ENCODE measurements at places on chromosomes 16 and 17. TPM values are rescaled to one million over a fixed set of nuclear protein-coding genes. Genes with fewer than 3 reads are reported as not detected.

GRCh38 chr17:55433029-55433628 is 11.5 kb upstream of the MMD start:
- DNase-seq, result no peak

Gene GNAO1
- total RNA-seq, result 0.17 TPM

DNA sequence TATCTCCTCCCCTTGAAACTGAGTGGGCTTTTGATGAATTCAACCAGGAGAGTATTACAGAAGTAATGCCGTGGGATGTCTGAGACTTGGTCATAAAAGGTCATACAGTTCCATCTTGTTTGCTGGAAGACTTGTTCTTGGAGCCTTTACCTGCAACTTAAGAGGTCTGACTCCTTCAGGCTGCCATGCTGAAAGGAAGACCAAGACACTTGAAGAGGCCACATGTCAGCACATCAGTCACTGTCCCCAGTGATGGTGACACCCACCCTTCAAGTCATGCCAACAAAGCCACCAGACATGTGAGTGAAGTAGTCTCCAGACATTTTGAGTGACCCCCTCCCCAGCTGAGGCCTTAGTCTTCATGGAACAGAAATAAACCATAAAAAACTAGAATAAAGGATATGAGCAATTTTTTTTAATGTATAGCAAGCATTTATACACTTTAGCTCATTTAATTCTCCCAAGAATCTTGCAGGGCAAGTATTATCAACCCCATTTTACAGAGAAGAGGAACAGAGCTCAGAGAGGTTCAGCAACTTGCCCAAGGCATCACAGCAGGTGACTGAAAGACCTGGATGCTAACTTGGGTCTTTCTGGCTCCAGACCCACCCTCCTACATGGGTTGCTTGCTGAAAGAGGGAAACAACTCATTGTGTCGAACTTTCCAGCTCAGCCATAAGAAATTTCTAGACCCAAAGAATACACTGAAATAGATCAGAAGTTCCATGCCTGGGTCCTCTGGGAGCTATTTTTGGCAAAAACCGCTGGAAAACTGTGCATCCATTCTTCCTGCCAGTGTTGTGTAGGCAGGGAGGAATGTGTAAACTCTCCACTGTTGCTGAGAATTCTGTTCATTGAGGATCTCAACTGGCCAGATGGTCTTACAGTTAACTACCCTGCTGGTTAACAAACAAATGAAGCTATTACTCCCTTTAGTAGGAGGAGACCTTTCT is 38.1 kb downstream of the SOCS1 start:
- no peak for DNase-seq

DNA sequence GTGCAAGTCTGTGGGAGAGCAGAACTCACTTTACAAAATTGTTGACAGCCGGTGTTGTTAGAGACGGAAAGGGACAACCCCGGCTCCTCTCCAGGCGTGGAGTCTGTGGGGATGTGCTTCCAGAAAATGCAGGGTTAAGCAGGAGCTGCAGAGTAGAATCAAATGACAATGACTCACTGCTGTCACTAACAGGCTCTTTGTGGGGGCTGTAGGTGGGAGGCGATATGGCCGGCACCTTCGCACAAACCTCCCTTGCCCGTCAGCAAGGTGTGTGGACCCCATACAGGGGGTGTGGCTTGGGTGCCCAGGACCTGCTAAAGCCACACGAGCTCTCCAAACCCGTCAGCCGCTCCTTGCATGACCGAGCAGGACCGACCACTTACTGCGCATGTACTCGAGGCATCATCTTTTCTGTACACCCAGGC is 5.8 kb downstream of the PDK2 start:
- DNase-seq, result no peak

Gene TLCD3B
- 0.07 TPM for total RNA-seq

DNA sequence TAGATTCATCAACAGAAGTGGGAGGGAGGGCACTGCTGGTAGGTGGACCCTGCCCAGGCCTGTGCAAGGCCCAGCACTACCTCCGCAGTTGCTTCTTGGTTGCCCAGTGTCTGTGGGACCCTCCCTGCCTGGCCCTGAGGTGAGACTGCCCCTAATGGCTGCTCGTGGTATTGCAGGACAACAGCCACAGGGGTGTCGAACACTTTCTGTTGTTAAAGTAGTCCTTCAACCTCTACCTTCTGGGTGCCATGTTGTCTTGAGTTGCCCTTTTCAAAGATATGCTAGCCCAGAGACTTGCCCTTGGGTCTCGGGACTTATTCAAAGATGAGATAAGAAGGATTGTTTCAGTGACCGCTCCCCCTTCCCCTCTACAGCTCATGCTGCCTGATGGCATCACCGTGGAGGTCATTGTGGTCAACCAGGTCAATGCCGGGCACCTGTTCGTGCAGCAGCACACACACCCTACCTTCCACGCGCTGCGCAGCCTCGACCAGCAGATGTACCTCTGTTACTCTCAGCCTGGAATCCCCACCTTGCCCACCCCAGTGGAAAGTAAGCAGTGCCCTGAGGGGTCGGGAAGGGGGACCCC is 29.1 kb downstream of the AKAP1 start:
- DNase-seq, result peak; percentile 48

DNA sequence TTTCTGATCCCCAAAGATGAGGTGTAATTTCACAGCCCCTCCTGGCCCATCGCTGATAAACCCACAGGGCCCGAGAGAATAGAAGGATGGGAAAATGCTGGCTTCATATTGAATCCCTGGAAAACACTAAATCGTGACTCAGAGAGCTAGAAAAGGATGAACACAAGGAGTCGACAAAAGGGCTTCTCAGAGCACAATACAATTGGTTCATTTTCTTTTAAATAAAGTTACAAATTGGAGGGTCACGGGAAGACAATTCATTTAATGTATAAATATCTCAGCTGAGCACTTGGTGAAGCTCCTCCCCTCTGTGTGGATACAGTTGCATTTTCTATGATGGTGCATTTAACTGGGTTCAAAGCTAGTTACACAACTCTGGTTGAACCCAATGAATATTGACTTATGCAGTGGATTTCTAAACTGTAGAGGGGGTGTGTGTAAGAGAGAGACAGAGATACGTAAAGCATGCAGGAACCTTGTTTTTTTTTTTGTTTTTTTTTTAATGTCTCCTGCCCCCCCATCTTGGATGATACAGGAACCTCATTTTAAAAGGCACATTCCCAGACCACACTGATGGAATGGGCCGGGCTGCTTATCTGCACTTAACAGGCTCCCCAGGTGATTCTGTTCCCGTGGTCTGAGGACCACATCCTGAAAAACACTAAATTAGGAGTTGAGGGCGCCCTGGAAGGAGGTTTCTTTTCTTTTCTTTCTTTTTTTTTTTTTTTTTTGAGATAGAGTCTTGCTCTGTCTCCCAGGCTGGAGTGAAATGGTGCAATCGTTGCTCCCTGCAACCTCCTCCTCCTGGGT is 14.1 kb downstream of the TTYH2 start:
- DNase-seq, result no peak

Gene SLC35G6
- total RNA-seq, result not detected

Gene IFI35
- 22.3 TPM for total RNA-seq

GRCh38 chr17:7959503-7960253 is 27.7 kb downstream of the CNTROB start:
- DNase-seq, result no peak

Gene TPSD1
- not detected for total RNA-seq

DNA sequence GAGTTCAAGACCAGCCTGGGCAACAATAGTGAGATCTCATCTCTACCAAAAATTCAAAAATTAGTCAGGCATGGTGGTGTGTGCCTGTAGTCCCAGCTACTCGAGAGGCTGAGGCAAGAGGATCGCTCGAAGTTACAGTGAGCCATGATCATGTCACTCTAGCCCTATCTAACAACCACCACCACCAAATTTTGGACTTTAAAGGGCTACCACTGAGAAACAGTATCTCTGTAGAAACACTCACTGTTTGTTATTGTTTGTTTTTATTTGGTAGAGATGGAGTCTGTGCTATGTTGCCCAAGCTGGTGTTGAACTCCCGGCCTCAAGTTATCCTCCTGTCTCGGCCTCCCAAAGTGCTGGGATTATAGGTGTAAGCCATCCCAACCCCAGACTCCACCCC is 1.3 kb upstream of the UBALD2 start:
- DNase-seq, result no peak

- DNase-seq, result peak; percentile 36
Measured at GRCh38 chr17:2084036-2084765, 29.3 kb downstream of the HIC1 start.

Gene MRPL10
- total RNA-seq, result 72.8 TPM

- DNase-seq, result no peak
Measured at GRCh38 chr17:31495022-31495885, 103.8 kb downstream of the RAB11FIP4 start.

DNA sequence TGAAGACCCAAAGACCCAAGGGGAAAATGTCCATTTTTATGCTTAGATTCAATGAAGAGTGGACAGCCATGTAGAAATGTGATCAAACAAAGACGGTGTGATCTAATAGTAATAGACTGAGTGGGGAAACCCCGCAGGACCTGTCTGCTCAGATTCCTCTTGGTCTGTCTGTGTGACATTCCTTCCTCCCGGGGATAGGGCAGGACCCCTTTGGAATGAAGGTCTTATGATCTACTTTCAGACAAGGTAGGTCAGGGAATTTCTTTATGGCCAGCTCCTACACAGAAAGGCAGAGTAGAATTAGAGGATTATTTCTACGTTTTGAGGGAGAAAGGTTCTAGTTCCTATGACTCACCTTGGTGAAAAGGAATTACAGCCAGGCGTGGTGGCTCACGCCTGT is 267.6 kb downstream of the STX8 start:
- no peak for DNase-seq

Gene ZNF75A
- 18.1 TPM for total RNA-seq

Gene ADGRG3
- 8.8 TPM for total RNA-seq

GRCh38 chr17:50326831-50327364 is 19.0 kb upstream of the XYLT2 start:
- no peak for DNase-seq

DNA sequence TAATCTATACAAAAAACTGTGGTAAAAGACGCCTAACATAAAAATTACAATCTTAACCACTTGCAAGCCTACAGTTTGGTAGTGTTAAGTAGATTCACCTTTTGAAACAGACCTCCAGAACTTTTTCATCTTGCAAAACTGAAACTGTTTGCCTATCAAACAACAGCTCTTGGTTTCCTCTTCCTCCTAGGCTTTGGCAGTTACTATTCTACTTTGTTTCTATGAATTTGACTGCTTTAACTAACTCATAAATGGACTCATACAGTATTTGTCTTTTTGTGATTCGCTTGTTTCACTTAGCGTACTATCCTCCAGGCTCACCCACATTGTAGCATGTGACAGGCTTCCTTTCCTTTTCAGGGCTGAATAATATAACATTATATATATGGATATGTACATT is 97.0 kb downstream of the PRKCA start:
- DNase-seq, result no peak

Gene PRDM7
- not detected for total RNA-seq

Gene PERCC1
- total RNA-seq, result not detected

DNA sequence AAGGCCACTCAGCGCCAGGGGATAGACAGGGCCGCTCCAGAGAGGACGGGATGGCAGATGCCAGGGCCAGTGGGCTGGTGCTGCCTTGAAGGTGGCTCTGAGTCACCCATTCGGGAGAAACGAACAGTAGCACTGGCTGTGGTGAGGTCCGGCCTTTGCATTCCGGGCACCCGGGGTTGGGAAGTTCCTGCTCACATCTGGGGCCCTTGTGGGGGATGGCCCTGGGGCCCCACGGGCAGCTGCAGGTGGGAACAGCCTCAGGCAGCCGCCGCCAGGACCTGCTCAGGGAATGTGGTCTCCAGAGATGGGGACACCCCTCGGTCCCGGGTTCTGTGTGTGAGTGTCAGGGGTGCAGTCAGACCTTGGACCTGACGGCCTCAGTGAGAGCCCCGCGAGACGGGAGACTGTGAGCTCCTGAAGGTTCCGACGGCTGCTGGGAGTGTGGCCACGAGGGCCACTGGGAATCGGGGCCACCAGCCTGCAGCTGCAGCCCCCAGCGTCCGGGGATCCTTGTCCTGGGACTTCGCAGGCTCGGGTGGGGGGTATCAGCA is 1.4 kb downstream of the CBFA2T3 start:
- DNase-seq, result no peak

DNA sequence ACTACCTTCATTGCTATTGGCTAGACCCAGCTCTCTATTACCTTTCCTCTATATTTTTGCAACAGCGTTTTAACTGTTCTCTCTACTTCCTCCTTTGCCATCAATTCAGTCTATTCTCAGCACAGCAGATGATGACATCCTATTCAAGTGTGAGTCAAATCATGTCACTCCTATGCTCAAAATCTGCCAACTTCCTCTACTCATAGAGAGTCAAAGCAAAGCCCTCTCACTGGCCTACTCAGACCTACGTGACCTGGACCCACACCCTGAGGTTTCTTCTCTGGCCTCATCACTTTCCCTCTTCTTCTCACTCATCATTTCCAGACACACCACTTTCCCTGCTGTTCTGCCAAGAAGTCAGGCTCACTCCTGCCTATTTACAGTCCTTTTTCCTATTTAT is 289.0 kb upstream of the AXIN2 start:
- no peak for DNase-seq

DNA sequence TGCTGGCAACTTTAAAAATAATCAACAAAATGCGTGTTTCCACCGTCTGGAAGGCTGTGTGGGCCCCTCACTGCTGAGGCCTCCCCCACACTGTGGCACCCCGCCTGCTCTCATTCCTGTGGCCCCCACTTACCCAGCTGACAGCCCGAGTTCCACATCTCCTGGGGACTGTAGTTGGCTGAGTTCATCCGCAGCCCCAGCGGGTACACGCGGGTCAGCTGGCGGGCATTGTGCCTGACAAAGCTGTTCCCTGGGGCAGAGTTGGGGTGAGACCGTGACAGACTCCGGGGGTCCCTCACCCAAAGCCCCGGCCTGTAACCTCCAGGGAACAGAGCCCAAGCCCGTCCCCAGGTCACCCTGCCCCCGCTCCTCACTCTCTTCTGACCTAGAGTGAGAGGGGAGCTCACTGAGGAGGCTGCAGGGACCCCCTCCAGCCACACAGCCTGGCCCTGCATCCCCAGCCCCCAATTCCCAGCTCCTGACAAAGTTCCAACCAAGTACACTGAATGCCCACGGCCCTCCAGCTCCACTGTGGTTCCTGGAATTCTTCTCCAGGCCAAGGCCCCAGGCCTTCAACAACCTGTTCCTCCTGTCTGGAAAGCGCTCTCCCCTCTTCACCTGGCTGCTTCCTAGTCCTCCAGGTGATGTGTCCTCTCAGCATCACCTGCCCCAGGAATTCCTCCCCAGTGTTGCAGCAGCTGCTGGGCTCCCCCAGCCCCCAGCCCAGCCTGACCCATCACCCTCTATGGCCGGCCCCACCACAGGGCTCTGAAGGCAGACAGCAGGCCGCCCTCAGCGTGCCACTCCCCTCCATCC is 18.0 kb downstream of the PLCD3 start:
- no peak for DNase-seq

Gene UTS2R
- total RNA-seq, result not detected

GRCh38 chr16:58815181-58815888 is 81.2 kb upstream of the GOT2 start:
- no peak for DNase-seq

GRCh38 chr17:77894126-77894956 is 64.2 kb upstream of the TNRC6C start:
- no peak for DNase-seq

Gene CRYBA1
- not detected for total RNA-seq

DNA sequence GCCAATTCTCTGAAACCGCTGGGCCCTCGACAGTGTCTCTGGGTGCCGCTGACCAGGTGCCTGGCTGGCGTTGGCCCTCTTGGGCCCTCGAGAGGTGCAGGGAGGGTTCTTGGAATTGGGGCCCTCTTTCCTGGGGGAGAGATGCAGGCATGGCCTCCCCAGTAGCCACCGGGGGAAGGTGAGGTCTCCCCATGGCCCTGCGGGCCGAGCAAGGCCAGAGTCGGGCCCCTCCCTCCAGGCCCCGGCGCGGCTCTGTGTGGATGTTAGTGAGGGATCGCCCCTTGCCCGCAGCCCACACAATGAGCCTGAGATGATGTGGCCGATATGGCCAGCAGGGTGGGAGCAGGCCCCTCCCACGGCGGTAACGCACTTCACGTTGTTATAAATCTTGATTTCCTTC is 23.1 kb upstream of the C1QTNF8 start:
- DNase-seq, result no peak

All from NCI-H460 (cell line).